ENCODE measurements at places on chromosomes 7 and 10.
A peak's percentile ranks its signal among the peaks of the same experiment; 100 is the strongest.

GRCh38 chr10:89283936-89284475, 17.8 kb upstream of the IFIT2 start:
- peak; percentile 95 for DNase-seq

GRCh38 chr7:42065942-42066341, 171.1 kb downstream of the GLI3 start:
- no peak for DNase-seq

- peak; percentile 5 for DNase-seq
Observed at GRCh38 chr7:135386181-135386580, 123.7 kb downstream of the CNOT4 start.

DNA sequence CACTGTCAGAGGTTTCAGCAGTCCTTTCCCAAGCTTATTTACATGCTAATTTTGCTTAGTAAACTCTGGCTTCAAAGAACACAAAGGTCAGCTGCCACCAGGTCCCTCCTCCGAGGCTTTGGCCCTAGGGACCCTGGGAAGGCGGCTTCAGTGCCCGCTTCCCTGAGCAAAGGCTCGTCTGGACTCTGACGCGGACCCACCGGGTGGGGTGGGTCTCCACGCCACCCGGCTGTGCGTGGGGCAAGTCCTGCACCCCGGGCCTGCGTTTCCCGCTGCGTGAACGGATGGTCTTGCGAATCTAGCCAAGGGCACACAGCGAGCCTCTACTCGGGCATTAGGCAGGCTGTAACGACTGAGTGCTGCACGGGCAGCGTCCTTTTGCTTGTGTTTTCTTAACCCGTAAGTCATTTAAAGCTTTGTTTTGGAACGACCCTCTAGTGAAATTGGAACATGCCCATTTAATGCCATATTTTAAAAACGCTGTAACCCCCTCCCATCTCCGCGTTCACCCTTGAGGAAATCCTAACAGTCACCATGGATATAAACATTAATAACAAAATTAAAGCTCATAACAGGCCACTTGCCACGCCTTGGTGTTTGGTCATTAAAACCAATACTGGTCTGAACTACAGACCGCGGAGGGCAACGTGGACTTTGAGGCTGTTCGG, 828 bp downstream of the BNIP3 start:
- peak; percentile 17 for DNase-seq

DNA sequence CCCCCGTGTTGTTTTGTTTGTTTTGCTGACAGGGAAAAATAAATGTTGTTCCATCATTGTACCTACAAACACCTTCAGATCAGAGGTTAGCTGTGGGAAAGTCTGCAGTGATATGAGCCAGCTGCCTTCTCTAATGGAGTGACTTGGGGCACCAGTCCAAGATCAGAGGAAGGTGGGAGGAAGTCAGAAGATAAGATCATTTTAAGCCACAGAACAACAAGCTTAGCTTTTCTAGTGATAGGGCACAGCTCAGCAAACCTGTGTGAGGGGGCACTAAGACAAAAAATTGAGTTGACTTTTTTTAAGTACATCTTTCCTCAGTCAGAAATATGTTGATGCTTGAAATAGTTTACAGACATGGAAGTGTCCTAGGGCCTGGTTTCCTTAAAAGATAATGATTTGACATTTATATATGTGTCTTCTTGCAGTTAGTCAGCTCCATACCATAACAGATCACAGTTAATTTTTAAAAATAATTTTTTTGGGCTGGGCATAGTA, 240.3 kb upstream of the KAT6B start:
- DNase-seq = peak; percentile 21

GRCh38 chr10:132320654-132321469, 11.1 kb upstream of the LRRC27 start:
- no peak for DNase-seq

DNA sequence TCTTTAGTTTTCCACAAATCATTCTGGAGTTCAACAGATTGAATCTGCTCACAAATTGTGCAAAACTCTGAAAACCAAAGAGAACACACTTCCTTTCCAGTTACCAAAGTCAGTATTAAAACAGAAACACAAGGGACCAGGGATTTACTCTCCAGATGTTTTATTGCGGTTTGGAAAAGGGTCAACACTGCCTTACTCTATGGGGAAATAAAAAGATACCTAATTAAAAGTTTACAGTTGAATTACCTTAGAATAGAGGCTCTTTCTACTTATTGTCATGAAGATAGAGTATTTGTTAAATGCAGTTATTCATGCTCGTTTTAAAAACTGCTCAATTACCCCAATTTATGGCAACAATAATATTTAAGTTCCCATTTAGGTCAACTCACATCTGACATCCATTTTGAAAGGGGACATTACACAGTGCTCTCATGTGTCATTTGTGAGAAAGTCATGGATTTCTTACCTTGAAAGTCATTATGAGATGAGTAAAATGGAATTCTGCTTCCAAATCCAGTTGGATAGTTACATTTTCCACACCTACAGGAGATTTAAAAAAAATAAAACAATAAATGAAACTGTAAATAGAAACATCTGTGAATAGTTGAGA, 8.4 kb downstream of the LAMB1 start:
- DNase-seq = peak; percentile 72

- peak; percentile 17 for DNase-seq
Observed at GRCh38 chr7:78620920-78621319, 822.3 kb downstream of the PHTF2 start.

DNA sequence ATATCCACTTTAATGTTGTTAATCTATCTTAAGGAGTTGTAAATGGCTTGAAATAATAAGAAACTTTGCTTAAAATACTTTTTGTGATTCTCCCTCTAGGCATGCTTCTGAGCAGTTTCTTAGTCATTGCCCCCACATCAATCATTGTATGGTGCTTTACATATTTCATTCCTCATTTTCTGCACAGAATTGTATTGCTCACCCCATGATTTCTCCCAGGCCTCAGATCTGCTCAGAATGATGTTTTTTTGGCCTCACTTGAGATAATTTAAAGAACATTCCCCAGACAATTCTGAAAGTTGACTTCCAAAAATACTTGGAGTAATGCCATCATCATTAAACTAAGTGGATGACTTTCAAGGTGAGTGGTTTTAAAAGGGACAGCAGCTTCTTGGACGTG, 82.1 kb upstream of the PRPS1L1 start:
- peak; percentile 15 for DNase-seq

DNA sequence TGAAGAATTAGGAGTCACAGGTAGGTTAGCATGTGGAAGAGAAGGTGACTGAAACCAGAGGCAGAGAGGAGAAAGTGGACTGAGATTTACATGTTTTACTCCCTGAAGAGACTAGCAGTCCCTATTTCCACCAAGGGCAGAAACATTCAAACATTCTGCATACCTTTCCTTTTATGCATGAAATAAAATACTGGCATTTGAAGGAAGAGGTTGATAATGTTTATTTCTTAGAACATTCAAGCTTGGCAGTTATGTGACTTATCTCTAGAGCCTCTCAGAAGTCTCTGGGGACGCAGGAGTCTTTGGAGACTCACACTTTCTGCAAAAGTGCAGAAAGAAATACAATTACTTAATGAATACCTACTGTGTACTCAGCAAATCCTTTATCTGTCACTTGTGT, 507.1 kb upstream of the C7orf33 start:
- DNase-seq = no peak

DNA sequence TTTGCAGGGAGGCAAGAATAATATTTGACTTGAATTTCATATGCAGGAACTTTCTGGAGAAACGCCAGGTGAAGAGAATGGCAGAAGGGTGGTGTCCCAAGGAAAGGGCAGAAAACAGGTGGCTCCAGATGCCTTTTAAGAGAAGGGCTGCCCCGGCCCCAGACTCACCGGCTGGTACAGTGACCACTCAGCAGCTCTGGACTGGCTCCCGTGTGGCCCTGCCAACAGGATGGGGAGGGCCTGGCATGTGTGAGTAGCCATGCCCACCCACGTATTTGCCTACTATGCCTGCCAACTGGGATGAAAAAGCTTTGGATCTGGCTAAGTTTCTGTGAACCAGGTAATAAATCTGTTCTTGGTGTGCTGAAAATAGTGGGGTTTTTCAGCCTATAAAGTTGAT, 159.5 kb downstream of the PRKAG2 start:
- no peak for DNase-seq

DNA sequence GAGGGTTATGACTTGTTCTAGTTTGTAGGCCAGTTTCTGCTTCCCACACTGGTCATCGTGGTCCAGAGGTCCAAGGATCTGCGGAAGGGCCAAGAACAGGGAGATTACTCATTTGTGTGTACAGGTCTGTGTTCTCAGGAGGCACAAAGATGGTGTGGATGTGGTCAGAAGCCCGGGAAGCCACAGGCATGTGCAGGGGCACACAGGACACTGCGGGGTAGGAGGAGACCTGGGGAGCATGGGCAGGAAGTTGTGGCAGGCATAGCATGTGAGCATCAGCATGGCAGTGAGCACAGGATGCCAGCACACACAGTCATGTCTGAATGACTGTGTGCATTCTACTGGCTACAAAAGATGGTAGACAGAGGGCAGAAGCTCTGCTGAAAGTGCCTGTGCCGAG, 445.8 kb downstream of the PLXNA4 start:
- no peak for DNase-seq

- DNase-seq = peak; percentile 71
Observed at GRCh38 chr10:101161494-101162299, 30.6 kb downstream of the TLX1 start.

- DNase-seq = no peak
Observed at GRCh38 chr7:47411281-47411869, 170.5 kb downstream of the TNS3 start.

GRCh38 chr7:50851451-50851850, 68.8 kb upstream of the GRB10 start:
- peak; percentile 82 for DNase-seq

- peak; percentile 99 for DNase-seq
Observed at GRCh38 chr7:130960208-130960988, 226.4 kb upstream of the KLF14 start.

GRCh38 chr10:84429926-84430520, 101.6 kb downstream of the CCSER2 start:
- DNase-seq = peak; percentile 60

GRCh38 chr10:79056736-79057391, 11.9 kb upstream of the ZMIZ1 start:
- no peak for DNase-seq

DNA sequence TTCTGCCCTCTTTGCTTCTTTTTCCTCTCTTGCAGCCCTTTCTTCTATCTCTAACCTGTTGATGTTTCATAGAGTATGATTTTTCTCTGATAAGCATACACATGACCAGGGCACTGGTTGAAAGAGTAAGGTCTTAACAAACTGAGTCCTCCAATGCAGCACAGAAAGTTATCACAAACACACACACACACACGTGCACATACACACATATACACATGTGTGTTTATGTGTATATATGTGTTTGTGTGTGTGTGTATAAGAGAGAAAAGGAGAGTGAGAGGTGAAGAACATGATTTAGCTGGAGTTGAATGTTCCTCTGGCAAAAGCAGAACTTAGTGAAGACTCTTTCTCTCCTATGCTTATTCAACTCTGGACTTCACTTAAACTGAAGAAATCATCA, 130.0 kb downstream of the KLF6 start:
- DNase-seq = no peak

DNA sequence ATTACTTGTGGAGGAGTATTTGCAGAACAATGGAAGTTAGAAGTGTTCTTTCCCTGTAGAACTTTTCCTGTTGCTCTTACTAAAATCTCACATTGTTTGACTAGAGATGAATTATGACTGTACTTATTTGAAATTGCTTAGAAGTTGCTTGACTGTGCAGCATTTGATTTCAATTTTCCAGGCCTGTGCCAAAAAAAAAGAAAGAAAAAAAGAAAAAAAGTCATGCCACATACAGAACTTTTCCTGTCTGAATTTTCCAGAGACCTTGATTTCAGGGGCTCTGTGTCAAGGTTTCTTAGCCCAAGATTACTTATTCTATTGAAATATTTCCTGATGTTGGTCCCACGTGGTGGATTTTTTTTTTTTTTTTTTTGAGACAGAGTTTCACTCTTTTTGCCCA, 3.5 kb upstream of the FAM171A1 start:
- no peak for DNase-seq
